ENCODE measurements at places on chromosomes 6 and 20.
A peak's percentile ranks its signal among the peaks of the same experiment; 100 is the strongest.

DNA sequence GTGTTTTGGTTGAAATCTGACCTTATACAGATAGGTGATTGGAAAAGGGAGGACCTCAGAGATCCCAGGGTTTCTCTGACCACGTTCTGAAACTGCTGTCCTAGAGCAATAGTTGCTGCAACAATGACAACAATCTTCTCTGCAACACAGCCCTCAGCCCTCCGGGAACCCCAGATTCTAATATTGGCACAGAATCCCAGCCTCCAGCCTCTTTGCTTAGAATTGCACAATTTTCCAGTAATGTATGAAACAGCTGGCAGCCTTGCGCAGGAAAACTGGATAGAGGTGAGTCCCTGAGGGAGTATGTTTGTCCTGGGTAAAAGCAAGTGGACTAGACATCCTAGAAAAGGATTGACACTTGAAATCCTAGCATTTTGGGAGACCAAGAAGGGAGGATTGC is 30.4 kb upstream of the PNRC1 start:
- H3K36me3 ChIP-seq, result no peaks in the 10 kb centered on the region
- H3K27ac ChIP-seq, result no peak overlapping the region

DNA sequence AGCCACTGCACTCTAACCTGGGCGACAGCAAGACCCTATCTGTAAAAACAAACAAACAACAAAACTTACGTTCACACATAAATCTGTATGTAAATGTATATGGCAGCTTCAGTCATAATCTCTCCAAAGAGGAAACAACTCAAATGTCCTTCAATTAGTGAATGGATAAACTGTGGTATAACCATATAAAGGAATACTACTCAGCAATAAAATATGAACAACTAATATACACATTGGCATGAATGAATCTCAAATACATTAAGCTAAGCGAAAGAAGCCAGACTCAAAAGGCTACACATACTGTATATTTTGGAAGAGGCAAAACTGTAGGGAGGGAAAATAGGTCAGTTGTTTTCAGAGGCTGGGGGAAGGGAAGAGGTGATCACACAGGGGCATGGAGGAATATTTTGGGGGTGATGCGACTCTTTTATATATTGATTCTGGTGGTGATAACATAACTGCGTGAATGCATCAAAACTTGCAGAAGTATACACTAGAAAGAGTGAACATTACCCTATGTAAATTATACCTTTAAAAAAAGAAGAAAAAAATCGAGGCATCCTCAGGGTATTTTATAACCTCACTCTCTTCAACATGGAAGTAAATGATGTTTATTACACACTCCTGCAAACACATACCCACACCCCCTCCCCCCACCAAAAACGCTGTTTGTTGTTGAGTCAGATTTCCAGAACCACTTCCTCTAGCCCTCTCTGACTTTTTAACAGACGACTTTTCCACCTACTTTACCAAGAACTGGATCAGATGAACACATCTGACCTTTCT is 115.2 kb upstream of the RNF24 start:
- no peaks in the 10 kb centered on the region for H3K36me3 ChIP-seq
- H3K27ac ChIP-seq, result no peak overlapping the region
- peaks cover 12% of the 10 kb centered on the region for H3K4me1 ChIP-seq

DNA sequence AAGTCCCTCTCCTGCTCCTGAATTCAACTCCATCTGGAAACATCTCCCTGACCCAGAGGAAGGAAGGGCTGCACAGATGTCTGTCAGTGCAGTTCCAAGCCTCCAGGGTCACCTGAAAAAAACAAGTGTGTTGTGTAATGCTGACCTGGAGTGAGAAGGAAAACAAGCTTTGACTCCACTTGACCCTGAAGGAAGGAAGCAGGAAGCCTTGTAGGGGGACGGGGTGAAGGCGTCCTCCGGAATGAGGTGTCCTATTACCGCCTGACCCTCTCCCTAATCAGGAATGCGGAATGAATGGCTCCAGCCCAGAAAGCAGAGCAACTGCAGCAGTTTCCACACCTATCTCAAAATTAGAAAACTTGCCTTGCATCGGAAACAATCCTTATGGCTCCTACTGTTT is 13.9 kb upstream of the ADGRF5 start:
- H3K36me3 ChIP-seq, result no peaks in the 10 kb centered on the region
- peaks cover 9% of the 10 kb centered on the region for H3K4me1 ChIP-seq
- no peaks in the 10 kb centered on the region for H3K27me3 ChIP-seq
- no peak for DNase-seq
- H3K4me3 ChIP-seq, result no peak overlapping the region
- H3K27ac ChIP-seq, result no peak overlapping the region

DNA sequence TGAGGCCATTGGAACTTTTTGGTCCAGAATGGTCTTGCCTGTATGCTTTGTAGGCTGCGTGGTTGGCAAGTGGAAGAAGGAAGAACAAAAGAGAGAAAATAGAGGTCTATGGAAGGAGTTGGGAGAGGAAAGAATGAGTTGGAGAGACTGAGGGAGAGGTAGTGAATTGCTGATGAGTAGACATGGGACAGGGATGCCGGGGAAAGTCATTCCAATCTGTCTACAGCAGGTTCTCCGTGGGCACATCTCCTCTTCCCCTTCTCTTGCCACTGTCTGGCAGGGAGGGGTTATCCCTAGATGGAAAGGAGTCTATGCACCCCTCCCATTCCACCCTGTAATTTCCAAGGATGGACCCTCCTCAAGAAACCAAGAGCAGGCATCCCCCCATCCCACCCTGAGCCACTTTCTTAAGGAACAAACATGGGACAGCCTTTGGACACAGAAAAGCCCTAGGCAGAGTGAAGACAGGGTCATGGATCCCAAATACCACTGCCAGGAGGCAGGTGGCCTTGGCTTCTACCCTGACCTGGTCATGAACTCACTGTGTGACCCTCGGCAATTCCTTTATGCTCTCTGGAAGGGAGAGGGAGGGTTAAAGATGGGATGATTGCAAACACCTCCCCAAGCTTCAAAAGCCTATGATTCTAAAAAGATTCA is 196.9 kb downstream of the LRFN2 start:
- no peaks in the 10 kb centered on the region for H3K27me3 ChIP-seq
- H3K36me3 ChIP-seq, result no peaks in the 10 kb centered on the region
- H3K4me1 ChIP-seq, result no peaks in the 10 kb centered on the region
- no peak overlapping the region for H3K4me3 ChIP-seq
- H3K27ac ChIP-seq, result no peak overlapping the region
- DNase-seq, result no peak

DNA sequence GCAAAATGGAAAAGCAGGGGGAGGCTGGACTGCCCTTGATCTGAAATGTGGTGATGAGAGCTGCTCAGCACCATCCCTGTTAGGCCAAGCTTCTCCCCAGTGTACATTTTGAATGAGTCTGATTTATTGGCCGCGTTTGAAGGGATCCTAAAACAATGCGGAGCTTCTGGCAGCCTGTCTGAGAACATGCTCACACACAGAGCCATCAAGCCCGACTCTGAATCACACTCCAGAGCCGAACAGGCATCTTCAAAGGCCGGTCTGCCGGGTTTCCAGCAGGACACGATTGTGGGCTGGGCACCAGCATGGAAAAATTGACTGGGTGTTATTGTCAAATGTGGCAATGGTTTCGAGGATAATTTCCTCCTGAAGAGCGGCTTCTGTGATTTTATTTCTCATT is 235.9 kb downstream of the TFAP2C start:
- H3K27ac ChIP-seq, result no peak overlapping the region
- H3K27me3 ChIP-seq, result no peaks in the 10 kb centered on the region
- H3K36me3 ChIP-seq, result no peaks in the 10 kb centered on the region
- no peaks in the 10 kb centered on the region for H3K4me1 ChIP-seq
- H3K4me3 ChIP-seq, result no peak overlapping the region
- DNase-seq, result peak; percentile 6

DNA sequence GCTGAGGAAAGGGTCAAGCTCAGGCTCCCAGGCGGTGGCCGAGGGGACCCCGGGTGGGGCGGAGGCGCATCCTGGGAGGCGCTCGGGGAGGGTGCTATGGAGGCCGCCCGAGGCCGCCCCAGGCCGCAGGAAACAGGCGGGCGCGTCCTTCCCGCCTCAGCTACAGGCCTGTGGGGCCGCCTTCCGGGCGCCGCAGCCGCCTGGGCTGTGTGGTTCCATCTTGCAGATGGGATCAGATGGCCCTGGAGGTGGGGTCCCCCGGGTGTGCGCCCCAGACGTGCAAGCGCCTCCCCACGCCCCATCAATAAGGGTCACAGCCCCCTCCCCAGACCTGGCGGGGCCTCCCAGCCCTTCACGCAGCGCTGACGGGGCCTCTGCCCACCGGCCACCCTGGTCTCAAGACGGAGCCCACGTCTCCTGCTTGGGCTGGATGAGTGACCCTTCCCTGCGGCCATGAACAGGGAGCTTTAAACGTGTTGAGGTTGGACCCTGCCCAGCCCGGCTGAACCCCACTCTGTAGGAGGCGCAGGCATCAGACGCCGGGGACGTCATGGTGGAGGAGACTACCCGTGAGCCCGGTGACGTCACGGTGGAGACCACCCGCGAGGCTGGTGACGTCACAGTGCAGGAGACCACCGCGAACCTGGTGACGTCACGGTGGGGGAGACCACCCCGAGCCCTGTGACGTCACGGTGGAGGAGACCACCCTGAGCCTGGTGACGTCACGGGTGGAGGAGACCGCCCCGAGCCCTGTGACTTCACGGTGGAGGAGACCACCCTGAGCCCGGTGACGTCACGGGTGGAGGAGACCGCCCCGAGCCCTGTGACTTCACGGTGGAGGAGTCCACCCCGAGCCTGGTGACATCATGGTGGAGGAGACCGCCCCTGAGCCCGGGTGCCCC is 267.0 kb downstream of the DLL1 start:
- no peak overlapping the region for H3K27ac ChIP-seq
- peaks cover 2% of the 10 kb centered on the region for H3K4me1 ChIP-seq
- no peaks in the 10 kb centered on the region for H3K27me3 ChIP-seq
- no peak for DNase-seq

DNA sequence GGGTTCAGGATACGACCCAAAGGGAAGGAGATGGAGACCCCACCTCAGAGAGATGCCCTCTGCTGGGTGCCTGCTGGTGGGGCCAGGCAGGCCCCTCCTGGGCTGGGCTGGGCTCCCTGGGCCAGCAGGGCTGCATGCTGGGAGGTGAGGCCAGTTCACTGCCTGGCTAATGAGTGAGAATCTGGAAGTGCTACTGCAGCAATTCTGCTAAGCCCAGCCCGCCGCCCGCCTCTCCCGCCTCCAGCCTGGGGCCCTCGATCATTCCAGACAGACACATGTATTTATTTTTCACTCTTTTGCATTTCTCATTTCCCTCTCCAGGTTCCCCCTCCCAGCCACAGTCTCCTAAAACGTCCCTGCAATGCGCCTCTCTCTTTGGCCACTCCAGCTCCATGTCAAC is 79.6 kb downstream of the CDH22 start:
- no peak overlapping the region for H3K4me3 ChIP-seq
- no peaks in the 10 kb centered on the region for H3K36me3 ChIP-seq
- H3K27ac ChIP-seq, result no peak overlapping the region
- no peak for DNase-seq

GRCh38 chr6:11852061-11852651 is 73.6 kb upstream of the ADTRP start:
- peaks cover 6% of the 10 kb centered on the region for H3K4me1 ChIP-seq
- H3K36me3 ChIP-seq, result no peaks in the 10 kb centered on the region
- no peak for DNase-seq
- no peak overlapping the region for H3K27ac ChIP-seq

Measured in fibroblast of lung (primary cell).